CD4-positive, alpha-beta T cell treated with Interleukin-4 for 4 hours (primary cell): ENCODE measurements at places on chromosomes 12 and 14.

DNA sequence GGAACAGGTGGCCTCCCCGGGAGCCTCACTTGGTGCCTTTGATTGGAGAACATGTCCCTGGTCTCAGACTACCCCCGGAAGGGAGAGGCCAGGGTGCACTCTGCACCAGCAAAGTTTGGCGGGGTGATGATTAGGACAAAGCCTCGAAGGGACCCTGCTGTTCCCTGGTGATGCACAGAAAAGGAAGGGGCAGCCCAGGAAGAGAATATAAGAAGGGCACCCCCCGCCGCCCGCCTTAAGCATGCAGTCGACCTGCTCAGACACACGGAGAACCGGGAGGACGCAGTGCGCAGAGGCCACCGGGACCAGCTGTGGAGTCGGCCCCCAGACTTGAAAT is 6.9 kb downstream of the SCARB1 start:
- DNase-seq: no peak

- no peak for DNase-seq
These were observed 70.9 kb downstream of the VWF start for GRCh38 chr12:6053541-6053940.

DNA sequence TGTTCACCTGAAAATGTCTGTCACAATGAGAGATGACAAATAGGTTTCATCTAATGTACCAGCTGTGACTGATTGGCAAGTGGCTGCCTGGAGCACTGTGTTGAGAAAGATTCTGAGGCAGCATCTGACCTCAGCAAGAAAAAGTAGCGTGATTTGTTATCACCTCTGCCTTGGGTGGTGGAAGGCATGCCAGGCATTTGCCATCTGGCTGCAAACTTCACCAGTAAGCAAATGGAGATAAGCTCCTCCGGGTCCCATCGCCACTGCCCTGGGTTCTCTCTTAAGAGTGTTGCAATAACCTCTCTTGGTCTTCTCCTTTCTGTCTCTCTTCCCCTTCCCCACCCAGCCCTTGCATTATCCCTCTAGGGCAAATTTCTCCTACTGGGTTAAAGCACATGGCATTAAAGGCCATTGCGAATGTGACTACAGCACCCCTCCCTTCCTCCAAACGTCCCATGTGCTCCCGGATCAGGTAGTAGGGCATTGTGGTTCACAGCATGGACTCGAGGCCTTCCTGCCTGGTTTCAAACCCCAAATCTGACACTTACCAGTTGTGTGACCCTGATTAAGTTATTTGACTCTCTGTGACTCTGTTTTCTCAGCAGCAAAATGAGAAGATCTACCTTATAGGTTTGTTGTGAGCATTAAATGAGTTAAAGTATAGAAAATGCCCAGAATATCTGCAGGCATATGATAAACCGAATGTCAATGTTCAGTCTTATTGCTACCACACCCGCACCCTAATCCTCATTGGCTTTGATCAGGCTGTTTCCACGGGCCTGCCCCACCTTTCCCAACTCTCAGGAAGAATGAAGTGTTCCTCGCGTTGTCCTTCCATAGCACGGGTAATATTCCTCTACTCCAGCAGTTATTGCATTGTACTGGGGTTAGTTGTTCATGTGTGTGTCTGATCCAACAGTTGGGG is 8.2 kb upstream of the LGALS3 start:
- no peak for DNase-seq

- DNase-seq: no peak
These were observed 49.4 kb downstream of the SLC15A5 start for GRCh38 chr12:16228067-16228466.

DNA sequence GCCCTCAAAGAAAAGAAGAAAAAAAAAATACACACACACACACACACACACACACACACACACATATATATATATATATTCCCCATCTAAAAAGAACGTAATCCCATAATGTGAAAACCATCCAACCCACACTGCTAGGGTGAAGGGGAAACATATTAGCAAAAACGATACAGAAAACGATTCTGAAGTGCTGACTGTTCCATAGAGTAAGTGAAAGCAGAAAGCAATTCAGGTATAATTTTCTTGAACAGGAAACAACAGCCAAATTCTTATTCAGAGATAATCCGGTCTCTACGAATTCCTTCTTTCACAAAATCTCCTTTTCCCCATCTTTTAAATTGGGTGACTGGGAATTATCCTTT is 393.5 kb downstream of the NOVA1 start:
- no peak for DNase-seq

- DNase-seq: no peak
These were observed 4.2 kb upstream of the FGF6 start for GRCh38 chr12:4449851-4450221.

GRCh38 chr12:83016991-83017390 is 330.3 kb downstream of the TMTC2 start:
- DNase-seq: no peak

DNA sequence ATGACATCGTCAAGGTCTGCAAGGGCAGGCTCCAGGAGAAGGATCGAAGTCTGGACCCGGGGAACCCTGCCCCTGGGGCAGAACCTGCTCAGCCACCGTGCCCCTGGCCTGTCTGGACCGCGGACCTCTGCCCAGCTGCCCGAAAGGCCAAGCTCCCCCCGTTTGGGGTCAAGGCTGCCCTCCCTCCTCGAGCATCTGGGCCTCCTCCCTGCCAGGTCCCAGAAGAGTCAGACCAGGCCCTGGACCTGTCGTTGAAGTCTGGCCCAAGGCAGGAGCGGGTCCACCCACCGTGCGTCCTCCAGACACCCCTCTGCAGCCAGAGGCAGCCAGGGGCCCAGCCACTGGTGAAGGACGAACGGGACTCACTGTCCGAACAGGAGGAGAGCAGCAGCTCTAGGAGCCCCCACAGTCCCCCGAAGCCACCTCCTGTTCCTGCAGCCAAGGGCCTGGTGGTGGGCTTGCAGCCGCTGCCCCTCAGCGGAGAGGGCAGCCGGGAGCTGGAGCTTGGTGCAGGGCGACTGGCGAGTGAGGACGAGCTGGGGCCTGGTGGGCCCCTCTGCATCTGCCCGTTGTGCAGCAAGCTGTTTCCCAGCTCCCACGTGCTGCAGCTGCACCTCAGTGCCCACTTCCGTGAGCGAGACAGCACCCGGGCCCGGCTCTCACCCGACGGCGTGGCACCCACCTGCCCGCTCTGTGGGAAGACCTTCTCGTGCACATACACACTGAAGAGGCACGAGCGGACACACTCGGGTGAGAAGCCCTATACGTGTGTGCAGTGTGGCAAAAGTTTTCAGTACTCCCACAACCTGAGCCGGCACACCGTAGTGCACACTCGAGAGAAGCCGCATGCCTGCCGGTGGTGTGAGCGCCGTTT is 856 bp downstream of the ZBTB42 start:
- no peak for DNase-seq

GRCh38 chr14:71143381-71144290 is 236.4 kb downstream of the PCNX1 start:
- peak; percentile 27 for DNase-seq

GRCh38 chr12:53749986-53750811 is 1.6 kb downstream of the CISTR start:
- DNase-seq: no peak

DNA sequence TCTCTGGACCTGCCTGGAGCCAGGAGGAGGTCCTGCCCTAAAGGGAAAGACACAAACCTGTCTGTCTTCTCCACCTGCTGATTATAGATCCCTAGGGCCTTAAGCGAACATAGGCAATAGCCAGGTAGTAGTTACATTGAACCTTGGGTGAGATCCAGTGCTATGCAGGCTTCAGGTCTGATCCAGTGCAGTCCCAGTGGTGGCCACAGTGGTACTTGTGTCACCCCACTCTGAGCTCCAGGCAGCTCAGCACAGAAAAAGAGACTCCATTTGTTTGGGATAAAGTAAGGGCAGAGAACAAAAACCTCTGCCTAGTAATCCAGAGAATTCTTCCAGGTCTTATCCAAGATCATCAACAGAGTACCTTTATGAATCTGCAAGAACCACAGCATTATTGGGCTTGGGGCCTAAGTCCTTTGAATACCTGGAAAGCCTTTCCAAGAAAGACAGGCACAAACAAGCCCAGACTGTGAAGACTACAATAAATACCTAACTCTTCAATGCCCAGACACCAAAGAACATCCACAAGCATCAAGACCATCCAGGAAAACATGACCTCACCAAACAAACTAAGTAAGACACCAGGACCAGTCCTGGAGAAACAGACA is 60.4 kb upstream of the KTN1 start:
- no peak for DNase-seq

DNA sequence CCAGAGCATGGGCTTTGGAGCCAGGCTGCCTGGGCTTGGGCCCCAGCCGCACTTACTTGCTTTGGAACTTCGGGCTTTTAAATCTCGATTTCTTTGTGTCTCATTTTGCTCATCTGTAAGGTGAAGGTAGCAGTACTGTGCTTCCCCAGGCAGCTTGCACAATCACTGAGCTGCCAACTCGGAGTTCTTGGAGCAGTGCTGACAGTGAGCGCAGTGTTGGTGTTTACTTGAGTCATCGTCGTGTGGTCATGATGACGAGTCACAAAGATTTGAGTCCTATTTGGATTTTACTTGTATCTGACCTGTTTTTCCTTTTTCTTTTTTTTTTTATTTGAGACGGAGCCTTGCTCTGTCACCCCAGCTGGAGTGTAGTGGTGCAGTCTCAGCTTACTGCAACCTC is 31.3 kb upstream of the ATF1 start:
- DNase-seq: no peak
